ENCODE measurements at places on chromosomes 13 and 19.
A peak's percentile ranks its signal among the peaks of the same experiment; 100 is the strongest.

DNA sequence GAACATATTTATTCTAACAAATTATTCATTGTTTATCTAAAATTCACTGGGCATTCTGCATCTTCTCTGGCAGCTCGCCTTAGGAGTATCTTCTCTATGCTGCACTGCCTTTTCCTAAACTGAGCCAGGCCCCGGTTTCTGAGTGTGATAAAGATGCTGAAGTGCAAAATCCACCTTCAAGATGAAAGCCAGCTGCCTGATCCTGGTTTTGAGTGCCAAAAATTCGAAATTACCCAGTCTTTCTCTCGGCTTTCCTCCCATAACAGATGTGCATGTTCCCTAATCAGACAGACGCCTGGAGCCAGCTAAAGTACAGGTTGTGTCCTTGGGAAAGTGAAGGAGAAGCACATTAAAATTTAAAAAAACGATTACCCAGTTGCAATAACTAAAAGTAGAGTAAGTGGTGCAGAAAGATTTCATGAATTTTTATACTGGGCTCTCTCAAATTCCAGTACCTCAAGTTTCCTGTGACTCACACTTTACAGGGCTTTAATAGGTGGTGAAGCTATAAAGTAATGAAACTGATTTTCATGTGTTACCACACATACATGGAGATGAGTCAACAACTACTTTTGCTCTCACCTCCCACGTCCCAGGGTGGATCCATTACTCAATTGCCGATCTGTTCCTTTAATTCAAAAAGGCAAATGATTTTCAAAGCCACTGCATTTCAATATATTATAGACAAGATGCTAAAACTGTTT, 65.0 kb upstream of the GTF2F2 start:
- peak; percentile 55 for DNase-seq

DNA sequence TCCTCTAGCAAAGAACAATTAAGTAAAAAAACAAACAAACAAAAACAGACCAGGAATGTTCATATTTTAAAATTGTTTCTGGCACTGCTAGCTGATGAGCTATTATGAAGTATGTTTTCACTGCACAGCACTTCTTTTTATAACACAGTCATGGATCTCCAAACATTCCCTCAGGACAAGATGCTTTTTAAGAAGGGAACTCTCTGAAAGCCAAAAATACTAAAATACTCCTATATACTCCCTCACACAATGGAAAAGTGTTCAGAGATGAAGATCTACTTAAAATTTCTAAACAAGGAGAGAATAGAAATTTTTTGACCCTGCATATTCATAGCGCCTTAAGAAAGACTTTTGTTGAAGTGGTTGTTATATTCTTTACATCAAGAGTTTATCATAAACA, 926.8 kb downstream of the DIAPH3 start:
- no peak for DNase-seq

GRCh38 chr19:35436477-35437405, 11.3 kb upstream of the FFAR2 start:
- DNase-seq: no peak

GRCh38 chr19:13238891-13239534, 88.8 kb downstream of the IER2 start:
- DNase-seq: no peak

GRCh38 chr19:47545061-47545948, 27.6 kb downstream of the ZNF541 start:
- DNase-seq: no peak

- DNase-seq: no peak
Measured at GRCh38 chr19:51386882-51387520, 773 bp downstream of the LIM2 start.

DNA sequence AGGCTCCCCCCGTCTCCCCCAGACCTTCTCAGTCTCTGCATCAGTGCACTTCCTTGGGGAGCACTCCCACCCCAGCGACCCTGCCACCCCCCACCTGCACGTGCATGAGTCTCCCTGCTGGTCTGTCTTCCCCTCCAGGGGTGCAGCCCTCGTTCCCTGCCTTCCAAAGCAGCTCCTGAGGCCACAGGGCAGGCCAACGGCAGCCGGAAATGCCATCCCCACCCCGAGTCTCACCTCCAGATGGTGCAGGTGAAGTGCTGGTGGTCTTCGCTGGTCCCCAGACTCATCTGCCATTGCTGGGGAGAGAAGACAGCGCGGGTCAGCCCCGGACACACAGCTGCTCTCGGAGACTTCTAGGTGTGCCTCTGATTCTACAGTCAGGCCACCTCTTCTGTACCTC, 5.5 kb downstream of the MYDGF start:
- DNase-seq: no peak

DNA sequence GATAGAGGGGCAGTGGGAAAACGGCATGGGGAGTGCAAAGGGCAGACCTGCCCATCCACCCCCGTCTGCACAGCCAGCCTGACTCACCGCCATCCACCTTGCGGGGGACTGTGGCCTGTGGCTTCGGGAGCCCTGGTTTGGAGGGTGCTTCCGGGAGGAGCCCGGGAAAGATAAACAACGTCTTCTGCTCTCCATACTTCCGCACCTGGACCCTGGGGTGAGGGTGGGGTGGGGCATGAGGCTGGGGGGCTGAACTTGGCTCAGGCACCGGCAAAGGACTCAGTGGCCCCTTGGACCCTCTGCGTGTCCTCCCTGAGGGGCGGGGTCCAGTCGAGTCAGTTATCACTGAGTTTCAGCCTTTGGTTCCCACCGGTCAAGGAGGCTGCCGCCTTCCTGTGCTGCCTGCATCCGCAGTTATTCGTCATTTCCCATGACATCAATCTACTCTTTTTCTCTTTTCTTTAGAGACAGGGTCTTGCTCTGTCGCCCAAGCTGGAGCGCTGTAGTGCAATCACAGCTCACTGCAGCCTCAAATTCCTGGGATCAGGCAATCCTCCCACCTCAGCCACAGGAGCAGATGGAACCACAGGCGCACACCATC, 3.2 kb downstream of the GPR108 start:
- DNase-seq: no peak

GRCh38 chr19:8585894-8586750, 8.9 kb upstream of the MYO1F start:
- DNase-seq: no peak

DNA sequence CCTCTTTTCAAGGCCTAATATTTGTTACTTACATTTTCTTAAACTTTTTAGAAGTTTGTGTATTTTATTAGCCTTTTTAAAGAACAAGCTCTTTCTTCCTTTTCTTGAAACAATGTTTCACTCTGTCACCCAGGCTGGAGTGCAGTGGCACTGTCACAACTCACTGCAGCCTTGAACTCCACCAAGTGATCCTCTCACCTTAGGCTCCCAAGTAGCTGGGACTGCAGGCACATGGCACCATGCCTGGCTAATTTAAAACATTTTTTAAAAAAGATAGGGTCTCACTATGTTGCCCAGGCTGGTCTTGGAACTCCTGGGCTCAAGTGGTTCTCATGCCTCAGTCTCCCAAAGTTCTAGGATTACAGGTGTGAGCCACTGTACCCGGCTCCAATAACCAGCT, 192.2 kb upstream of the SPRY2 start:
- DNase-seq: no peak

DNA sequence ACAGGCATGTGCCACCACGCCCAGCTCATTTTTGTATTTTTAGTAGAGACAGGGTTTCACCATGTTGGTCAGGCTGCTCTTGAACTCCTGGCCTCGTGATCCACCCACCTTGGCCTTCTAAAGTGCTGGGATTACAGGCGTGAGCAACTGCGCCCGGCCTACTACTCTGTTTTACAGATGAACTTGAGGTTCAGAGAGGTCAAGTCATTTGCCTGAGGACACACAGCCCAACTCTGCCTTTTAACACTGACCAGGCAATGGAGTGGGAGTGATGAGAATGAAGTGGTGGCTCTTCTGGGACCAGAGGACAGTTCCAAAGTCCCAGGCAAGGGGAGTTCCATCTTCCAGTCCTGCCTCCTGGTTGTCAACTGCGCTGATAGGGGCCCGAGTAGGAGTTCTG, 41.4 kb downstream of the CERS4 start:
- DNase-seq: no peak

DNA sequence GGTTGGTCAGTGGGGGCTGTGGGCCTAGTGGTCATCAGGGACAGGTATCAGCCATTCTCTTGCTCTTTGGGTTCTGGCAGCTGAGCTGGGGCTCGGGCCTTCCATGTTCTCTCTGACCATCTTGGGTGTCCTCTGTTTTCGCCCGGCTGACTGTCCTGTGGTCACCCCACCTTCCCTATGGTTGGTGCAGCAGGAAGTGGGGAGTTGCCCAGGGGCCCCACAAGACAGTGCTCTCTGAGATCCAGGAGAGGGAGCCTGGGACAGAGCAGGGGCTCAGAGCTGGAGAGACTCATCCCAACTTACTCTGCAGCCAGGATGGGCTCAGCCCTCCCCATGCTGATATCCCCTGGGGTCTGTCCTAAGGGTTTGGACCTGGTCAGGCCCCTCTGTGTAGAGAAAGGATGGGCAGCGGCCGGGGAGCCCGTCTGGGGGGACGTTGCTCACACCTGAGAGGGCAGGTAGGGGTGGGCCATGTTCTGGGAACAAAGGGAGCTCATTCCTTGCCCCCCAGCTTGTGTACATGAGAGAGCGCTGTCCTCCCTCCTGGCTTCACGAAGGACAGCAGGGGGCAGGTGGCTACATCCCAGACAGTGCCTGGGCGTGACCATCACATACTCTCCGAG, 937 bp upstream of the CEACAM8 start:
- DNase-seq: no peak

DNA sequence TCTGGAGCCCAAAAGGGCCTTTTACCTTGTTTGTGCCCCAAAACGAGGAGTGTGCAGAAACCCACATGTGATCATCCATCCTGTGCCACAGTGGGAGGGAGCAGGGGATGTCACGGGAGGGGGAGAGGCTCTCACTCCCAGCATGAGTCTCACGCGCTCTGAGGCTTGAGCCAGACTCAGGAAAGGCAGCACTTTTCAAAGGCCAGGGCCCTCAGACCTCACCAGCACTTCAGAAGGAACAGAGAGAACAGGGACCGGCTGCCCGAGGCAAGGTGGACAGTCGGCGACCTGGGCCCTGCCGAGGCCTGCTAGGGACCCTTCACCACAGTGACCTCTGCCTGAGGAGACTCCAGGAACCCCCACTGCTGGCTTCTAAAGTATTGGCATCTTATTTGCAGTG, 71.7 kb upstream of the WASF3 start:
- no peak for DNase-seq

DNA sequence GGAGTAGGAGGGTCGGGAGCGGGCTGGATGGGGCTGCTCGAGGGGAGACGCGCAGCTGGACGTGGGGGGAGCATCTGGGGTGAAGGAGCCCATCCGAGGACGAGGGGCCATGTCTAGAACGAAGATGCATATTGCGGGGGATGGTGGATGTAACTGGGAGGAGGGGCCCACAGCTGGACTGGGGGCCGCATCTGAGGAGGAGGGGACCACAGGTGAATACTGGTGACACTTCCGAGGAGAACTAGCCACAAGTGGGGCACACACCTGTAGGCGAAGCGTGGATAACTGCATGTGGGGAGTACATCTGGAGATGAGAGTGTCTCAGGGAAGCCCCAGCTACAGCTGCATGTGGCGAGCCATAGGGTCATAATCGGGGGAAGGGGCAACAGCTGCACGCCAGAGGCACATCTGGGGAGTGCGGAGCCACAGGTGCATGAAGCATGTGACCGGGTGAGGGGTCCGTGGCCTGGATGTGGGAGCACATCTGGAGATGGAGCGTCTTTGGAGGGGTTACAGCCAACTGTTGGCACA, 402 bp downstream of the ZSWIM9 start:
- DNase-seq: no peak

DNA sequence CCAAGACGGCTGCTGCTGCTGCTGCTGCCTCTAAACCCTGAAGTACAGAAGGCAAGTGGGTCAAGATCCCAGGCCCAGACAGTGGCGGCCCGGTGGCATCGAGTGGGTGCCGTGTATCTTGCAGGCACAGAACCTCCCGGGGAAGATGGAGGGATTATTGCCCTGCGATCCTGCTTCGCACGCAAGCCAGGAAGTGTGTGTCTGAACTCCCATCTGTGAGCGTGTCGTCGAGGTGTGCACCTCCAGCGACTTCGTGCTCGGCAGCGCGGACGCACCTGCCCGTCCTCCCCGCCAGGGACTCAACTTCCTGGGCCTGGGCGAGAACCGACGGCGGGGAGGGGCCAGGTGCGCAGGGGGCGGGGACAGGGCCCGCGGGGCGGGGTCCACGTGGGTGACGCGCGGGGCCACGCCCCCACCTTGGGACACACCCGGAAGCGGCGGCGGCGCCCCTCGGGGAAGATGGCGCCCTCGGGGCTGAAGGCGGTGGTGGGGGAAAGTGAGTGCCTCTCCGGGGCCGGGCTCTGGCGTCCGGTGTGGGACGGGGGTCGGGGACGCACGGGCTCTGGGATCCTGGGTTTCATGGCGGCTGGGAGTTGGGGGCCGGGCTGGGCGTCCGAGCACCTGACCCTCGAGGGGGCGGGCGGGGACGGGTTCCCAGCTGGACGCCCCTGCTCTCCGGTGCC, at the start of gene STXBP2:
Gene STXBP2 (plus strand): TSS at position 420 of the 683 bp plus-strand sequence. CDS start 40 bp downstream, at position 460.
- DNase-seq: no peak

DNA sequence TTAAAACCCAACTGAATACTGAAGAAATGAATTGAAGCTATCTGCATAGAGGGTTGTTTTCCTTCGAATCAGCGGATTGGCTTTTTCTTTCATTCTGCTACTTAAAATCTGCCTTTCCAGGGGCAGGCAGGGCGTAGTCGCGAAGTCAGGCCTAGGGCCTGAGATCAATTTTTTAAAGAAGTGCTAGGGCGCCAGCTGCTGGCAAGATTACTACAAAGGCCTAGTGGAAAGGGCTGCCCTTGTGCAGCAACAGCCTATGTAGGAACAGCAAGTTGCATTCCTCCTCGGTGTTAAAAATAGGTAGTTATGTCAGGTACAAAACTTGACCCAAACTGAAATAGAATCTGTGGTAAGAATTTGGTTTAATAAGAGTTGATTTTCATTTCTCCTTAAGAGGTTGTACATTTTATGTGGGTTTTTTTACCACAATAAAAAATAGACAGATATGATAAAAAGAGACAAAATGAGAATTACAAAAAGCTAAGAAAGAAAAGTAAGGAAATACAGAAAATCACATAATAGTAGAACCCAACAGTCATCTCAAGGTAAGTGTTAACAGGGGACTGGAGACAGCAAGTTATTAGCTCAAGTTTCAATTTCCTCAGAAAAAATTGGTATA, 9.5 kb upstream of the URAD start:
- no peak for DNase-seq

GRCh38 chr13:44927968-44928367, 61.3 kb downstream of the NUFIP1 start:
- DNase-seq: no peak

DNA sequence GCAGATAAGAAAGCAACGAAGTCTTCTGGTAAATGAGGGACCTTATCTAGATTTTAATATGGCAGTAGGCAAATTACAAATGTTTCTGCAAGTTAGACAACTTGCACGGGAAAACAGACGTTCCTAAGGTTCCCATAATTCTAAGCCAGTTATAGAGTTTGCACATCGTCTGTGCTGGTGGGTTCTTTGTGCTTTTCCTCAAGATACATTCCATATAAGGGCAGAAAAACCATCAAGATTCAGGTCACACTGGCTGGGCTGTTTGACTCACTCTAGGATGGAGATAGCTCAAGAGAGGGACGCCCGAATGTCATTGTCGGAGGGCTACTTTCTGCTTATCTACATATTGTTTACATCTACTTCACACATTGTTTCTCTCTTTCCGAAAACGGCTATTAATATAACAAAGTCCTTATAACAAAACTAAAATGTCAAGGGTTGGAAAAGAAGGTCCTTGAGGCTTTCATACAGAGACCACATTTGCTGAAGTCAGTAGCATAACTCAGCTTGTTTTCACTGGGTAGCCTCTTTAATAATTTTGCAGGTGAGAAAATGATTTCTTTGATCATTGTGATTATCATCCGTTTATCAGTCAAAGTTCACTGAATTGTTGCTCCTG, 44.4 kb downstream of the SOX1 start:
- no peak for DNase-seq

GRCh38 chr19:30156646-30157045, 214.6 kb downstream of the URI1 start:
- no peak for DNase-seq

- DNase-seq: no peak
Measured at GRCh38 chr13:67147342-67148133, 82.6 kb downstream of the PCDH9 start.

Data from urinary bladder (tissue), 4 donors.